Activated CD4-positive, alpha-beta T cell treated with anti-CD3 and anti-CD28 coated beads for 48 hours (primary cell): ENCODE measurements at places on chromosomes 13 and 19.
A peak's percentile ranks its signal among the peaks of the same experiment; 100 is the strongest.

DNA sequence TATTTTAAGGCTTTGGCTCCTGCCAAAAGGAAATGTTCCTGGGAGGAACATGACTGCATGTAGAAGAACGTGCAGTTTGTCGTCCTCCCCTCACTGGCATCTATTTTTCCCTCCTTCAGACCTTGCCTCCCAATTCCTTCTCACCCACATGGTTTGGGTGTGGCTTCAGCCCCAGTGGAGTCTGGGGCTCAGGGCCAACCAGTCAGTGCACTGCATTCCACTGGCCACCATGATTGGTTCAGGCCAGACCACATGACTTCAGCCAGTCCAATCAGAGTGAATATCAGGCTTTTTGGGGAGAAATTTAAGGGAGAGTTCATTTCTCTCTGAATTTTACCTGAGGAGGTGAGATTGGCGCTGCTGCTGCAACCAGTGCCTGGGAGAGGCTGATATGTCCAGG, 171.6 kb downstream of the ZIC5 start:
- no peak for DNase-seq

DNA sequence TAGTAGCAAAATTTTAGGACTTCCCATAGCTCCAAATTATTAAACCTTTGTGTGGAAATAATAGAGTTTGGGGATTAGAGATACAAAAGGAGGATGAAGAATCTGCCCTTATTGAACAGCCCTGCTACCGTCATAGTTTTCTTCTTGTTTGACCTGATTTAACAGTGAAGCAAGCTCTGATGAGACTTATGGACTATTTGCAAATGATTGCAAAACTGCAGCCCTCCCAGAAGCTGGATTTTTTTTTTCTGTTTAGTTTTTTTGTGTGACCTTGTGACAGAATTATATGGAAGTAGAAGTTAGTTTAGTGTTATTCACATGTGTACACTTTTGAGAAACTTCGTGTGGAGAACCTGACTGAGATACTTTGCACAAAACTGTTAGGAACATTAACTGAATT, 267.8 kb downstream of the KCNRG start:
- DNase-seq = no peak

DNA sequence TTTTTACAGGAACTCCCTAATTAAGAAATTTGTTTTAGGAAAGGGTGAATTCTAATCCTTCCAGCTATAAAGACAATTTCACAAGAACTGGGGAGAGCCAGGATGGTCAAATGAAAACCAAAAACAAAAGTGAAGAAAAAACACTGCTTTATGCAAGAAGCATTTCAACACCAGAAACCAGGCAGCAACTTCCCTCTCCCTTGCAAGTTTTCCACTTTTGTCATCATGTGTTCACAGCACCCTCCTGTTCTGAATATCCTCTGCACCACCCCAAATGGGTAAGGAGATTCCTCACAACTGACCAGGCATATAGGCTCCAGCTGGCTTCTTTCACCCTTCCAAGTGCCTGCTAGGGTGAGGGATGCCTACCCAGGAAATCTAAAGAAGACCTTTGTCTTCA, 328.1 kb downstream of the TBC1D4 start:
- DNase-seq = no peak

DNA sequence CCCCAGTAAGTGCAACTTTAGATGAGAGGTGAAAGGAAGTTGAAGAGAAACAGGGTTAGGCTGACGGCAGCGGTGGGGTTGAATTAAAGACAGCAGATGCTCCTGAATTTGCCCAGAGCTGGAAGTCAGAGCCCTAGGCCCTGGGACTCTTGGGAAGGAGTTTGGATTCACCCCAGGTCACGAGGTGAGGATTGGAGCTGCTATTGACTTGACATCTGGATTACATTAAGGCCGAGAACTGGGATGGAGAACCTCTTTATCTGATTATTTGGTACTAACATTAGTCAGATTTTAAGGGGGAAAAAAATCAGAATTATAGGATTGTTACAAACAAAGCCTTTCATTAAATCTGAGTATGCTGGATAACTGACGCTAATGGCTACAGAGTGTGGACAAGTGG, 367.2 kb downstream of the ZNF536 start:
- DNase-seq = no peak

GRCh38 chr13:95676105-95676761, 706 bp upstream of the DNAJC3 start:
- peak; percentile 29 for DNase-seq

DNA sequence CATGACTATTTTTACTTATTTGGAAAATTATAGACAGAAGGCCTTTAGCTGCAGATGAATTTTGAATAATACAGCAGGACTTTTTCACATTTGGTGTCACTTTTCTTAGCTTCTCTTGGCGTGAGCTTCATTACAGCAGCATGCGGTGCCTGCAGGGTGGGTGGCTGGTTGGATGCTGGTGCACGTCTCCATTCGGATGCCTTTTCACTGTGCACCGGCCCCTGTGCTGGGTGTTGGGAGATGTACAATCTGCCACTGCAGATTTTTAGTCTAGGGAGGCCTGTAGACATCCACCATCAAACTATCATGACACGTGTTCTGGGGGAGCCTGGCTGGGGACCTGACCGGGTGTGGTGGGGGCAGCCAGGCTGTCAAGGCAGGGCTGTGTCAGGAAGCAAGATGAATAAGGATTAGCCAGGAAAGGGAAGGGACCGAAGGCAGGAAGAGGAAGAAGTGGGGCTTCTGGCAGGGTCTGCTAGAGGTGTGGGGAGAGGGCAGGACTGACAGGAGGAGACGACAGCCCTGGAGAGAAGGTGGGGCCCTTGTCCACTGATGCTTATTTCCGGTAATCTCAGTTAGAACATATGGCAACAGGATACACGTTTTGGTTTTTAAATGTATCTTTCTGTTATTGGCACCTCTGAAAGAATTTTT, 88.8 kb downstream of the ARHGEF7 start:
- DNase-seq = no peak

DNA sequence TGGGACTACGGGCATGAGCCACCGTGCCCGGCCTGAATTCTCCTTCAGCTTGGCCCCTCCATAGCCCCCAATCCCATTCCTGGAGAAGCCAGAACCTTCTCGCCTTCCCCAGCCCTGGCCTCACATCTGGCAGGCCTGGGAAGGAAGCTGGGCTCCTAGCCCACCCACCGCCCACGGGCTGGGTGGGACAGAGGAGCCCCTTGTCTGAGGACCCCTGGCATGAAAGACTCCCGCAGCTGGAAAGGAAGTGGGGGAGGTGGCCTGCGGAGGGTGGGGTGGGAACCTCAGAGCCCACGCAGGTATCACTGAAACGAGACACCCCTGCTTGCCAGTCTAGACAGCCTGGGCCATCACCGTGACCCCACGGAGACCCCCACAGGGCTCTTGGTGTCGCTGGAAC, 7.7 kb upstream of the NANOS3 start:
- DNase-seq = no peak

- no peak for DNase-seq
Measured at GRCh38 chr13:88014527-88014926, 343.4 kb downstream of the SLITRK5 start.

GRCh38 chr19:33089010-33089409, 8.0 kb downstream of the GPATCH1 start:
- DNase-seq = no peak

DNA sequence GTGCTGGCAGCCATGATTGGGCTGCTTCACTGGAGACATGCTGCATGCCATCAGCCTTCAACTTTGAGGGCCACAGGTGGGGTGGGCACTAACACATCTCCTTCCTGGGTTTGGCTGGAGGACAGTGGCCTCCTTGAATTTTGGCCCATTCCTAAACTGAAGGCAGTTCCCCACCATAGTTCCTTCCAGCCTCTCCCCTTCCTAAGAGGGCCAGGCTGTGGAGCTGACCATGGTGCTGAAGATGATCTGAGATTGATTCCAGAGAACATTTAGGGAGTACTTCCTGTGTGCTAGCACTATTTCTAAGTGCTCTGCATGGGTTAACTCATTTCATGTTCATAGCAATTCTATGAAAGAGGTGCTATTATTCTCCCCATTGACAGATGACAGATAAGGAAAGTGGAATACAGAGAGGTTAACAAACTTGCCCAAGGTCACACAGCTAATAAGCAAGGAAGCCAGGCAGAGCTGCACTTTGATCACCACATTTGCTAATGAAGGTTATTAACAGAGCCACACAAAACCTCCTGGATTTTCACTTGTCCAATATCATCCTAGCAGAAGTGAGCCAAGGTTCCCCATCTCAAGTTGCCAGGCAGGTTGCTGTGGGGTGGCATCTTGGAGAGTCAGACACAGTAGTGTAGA, 175.3 kb downstream of the ZIC5 start:
- peak; percentile 34 for DNase-seq

DNA sequence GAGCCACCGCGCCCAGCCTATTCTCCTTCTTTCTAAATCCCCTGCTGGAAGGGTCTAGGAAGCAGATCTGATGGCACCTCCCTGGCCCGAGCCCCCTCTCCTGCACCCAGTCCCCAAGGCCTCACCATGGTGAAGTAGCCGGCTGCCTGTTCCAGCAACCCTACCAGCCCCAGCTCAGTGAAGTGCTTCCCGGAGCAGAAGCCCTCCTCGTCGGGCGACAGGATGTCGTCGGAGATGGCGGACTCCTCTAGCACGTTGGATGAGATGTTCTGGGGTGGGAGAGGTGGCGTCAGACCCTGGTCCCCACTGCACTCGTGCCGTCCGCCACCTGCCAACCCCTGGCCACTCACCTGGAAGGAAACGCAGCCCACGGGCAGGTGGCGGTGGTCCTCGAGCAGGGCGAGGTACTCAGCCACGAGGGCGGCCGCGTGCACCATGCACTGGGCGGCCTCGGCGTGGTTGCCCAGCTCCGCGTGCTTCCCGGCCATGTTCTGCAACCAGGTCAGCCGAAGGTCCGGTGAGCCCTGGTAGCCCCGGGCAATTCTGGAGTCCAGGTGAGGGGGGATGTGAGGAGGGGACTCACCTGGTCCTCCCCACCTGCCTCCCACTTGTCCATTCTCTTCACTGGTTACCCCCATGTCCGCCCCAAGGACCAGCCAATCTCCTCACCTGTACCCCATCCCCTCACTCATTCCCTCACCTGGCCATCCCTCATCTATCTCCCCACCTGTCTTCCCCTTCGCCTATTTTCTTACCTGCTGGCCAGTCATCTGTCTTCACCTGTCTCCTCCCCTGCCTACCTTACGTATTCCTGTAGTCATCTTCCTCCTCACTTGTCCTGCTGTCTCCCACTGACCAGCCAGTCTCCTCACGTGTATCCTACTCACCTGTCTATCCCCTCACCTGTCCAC, 11.5 kb upstream of the KANK2 start:
- no peak for DNase-seq
